ENCODE measurements at places on chromosomes 6 and 20.

- no peak for DNase-seq
Measured at GRCh38 chr20:10672624-10673127, 1.1 kb downstream of the JAG1 start.

GRCh38 chr20:63183422-63184146 is 32.3 kb downstream of the YTHDF1 start:
- no peak for DNase-seq

DNA sequence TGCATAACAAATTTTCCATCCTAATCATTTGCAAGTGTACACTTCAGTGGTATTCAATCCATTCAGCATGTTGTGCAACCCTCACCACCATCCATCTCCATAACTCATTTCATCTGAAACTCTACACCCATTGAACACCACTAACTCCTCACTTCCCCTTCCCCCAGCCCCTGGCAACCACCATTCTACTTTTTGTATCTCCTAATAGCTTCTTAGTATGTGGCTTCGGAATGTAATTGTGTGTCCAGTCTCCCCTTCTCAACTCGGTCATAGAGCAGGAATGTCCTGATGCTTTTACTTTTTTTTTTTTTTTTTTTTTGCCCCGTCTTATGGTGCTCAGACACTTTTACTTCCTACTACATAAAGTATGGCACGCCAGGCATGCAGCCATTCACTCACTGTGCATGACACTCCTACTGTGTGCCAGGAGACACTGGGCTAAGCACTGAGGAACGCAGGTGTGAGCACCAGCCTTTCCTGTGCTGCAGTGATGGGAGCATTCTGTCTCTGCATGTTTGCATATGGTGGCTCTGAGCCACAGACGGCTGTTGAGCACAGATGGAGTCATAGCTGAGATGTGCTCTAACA is 15.3 kb downstream of the HCK start:
- peak; percentile 96 for DNase-seq

GRCh38 chr6:121652223-121652622 is 216.8 kb downstream of the GJA1 start:
- DNase-seq: no peak

DNA sequence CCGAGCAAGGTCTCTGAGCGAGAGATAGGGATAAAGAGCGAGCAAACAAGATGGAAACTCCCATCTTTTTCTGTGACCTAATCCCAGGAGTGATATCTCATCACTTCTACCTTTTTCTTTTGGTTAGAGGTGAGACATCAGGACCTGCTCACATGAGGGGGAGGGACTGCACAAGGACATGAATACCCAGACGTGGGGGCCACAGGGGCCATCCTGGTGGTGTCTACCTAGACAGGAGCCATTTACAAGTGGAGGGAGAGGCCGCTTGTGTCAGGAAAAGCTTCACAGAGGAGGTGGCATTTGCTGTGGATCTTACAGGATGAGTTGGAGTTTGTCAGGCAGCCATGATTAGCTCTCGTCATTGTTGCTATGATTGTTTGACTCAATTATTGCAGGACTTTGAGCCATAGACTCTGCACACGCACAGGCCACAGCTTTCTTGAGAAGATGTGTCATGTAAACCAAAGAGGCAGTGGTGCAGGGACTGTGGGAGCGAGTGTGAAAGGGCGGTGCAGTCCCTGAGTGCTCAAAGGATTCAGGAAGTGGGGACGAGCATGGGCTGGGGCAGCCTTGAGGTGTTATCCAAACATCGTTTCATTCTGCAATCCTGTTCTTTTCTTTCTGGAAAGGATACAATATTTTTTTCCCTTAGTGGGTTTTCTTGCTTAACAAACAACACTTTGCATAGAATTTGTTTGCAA is 7.7 kb downstream of the NPEPL1 start:
- DNase-seq: no peak

- DNase-seq: no peak
Measured at GRCh38 chr6:93927731-93928130, 508.4 kb upstream of the EPHA7 start.

DNA sequence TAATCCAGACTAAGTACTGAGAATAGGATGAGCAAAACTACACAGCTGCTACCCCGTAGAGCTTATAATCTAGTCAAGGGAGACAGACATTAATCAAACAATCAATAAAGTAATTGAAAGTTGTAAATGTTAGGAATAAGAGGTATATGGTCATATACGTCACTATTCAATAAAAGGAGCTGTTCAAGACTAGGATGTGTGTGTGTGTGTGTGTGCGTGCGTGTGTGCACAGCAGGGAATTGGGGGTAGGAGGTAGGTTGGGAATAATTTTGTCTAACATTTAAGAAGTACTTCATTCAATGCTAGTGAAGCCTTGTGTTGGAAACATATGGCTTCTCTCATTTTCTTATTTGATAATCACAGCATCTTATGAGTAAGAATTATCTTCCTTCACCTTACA is 41.8 kb downstream of the SESN1 start:
- no peak for DNase-seq

- no peak for DNase-seq
Measured at GRCh38 chr6:63584125-63584514, 11.8 kb downstream of the LOC128125822 start.

Measured in fibroblast of skin of left quadriceps (primary cell).